NCI-H526 treated with DMSO at 0.1 percent for 48 hours (cell line): ENCODE measurements at places on chromosomes 3 and 15.

DNA sequence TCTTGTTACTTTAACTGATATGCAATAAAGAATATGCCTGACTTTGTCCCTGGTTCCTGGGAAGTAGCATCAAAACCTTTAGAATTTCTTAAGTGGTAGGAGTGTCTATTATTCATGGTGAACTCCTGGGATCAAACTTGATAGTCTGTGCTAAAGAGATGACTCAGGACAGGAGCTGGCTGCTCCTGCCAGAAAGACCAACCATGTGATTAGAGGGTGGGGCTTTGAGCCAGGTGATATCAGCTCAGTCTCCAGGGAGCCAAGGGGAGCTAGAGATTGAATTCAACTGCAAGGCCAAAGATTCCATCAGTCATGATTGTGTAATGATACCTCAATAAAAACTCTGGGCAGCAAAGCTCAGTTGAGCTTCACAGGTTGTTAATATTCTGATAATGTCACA is 20.6 kb upstream of the TMC3 start:
- no peak for DNase-seq

DNA sequence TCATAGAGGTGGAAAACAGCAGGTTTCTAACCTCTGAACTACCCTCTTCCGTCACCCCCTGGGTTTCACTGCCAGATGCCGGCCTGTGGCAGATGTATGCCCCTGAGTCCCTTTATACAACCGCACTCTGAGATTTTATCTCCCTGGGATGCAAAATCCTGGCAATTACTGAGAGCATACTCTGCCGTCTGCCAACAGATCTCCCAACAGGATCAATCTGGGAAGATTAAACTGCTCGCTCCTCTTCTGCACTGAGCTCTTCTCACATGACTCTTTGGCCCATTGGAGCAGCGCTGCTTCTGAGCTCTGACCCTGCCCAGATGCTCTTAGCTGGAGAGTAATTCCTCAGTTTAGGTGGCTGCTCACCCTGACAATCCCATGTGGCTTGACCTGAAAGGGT is 133.2 kb downstream of the LIPC start:
- DNase-seq = peak; percentile 64

- DNase-seq = no peak
Measured at GRCh38 chr15:72783004-72783639, 436 bp downstream of the ADPGK start.

DNA sequence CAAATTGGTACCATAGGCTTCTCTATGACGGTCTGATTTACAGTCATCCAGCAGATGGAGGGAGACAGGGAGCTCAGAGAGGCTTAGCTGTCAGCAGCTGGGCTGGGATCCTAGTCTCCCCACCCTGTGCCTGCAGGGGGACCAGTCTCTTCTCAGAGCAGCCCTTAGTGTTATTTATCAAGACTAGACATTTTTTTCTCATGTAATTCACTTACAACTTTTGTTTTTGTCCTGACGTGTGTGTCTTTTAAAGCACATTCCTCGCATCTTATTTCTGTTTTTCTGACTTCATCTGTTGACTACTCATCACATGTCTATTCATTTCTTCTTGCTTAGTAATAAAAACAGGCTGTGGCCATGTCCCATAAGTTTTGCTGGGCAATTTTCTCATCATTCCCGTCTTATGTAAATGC is 116.1 kb downstream of the KLF13 start:
- DNase-seq = no peak

DNA sequence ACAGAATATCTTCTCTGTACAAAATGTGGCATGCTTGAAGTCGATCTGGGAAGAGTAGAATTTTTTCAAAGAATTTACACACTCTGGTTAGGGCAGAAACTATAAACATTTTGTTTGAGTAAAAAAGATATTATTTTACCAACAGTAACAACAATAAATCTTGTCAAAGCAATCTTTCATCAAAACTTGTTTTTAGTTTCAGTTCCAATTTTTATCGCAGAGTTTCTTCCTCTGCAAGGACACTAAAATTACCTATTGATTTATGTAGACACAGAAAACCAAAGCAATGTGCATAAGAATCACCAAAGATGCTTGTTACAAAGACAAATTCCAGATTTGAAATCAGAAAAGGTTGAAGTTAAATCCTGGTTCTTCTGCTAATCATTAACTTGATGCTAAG is 61.9 kb downstream of the CGGBP1 start:
- no peak for DNase-seq

GRCh38 chr15:76866008-76866407 is 39.1 kb downstream of the SCAPER start:
- DNase-seq = no peak

GRCh38 chr15:31974855-31975829 is 55.2 kb upstream of the CHRNA7 start:
- peak; percentile 60 for DNase-seq

GRCh38 chr3:128075522-128076482 is 23.6 kb downstream of the SEC61A1 start:
- DNase-seq = peak; percentile 79

DNA sequence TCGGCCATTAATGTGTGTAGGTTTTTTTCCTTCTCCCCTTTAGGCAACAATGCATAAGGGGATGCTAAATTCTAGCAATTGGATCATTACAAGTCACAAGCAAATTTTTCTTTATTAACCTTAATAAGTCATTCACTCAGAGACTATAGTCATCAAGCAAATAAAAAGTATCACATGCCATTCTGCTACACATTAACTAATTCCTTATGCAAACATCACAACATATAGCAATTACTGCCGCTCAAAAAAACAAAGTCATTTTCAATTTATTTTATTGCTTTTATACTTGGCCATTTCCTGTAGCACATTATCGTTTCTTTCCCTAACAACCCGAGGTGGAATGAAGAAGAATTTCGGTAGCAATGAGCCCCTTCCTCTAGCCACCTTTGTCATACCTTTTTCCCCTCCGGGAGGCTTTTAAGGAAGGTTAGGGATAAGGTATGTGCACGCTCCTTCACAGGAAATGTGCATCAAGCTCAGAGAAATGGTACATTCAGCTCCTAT is 421.2 kb downstream of the TIGIT start:
- DNase-seq = no peak

DNA sequence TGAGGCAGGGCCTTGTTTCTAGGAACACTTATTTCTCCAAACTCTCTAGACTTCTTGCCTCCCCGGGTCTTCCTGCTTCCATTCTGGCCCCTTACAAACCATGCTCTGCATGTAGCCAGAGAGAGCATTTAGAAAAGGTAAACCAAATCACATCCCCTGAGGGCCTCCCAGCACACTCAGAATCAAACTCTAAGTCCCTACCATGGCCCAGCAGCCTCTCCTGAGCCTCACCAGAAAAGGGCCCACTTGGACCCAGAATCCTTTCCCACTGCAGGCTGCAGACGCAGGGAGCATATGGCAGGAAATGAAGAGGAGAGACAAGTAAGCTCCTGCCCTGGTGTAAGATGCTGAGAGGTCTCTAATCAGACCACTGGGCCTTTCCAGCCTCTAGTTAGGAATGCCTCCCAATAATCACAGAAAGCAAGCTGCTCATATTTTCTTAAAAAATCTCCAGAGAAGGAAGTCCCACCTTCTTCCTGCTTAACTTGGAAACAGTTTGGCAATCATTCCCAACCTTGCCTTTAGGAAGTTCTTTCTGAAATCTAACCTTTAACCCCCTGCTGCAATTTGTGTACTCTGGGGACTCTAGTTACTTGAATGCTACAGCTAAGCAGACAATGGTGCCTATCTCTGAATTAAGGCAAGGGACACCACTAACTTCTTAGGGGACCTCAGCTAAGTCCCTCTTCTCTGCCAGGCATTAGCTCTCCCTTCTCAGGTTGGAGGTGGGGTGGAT is 4.2 kb downstream of the AMOTL2 start:
- no peak for DNase-seq

- no peak for DNase-seq
Measured at GRCh38 chr15:48984811-48985352, 21.2 kb upstream of the SHC4 start.

- no peak for DNase-seq
Measured at GRCh38 chr3:60877188-60877587, 374.1 kb downstream of the FHIT start.

- DNase-seq = no peak
Measured at GRCh38 chr3:14175383-14176037, 2.9 kb downstream of the XPC start.

DNA sequence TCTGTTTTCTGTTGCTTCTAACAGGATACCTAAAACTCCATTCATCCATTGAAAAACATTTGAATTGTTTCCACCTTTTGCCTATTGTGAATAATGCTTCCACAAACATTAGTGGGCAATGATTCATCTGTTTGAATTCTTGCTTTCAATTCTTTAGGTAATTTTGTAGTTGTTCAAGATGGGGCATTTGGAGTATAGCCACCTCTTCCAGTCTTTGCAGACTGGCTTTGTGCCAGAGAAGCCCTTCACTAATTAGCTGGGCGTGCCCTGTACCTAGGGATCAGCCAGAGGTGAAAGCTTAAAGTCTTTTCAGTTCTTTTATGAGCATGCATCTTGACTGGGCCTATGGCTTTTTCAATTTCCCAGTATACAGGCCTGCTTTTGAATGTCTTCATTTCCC is 10.9 kb downstream of the RTP1 start:
- no peak for DNase-seq

- no peak for DNase-seq
Measured at GRCh38 chr3:169071003-169071402, 592.5 kb downstream of the MECOM start.

DNA sequence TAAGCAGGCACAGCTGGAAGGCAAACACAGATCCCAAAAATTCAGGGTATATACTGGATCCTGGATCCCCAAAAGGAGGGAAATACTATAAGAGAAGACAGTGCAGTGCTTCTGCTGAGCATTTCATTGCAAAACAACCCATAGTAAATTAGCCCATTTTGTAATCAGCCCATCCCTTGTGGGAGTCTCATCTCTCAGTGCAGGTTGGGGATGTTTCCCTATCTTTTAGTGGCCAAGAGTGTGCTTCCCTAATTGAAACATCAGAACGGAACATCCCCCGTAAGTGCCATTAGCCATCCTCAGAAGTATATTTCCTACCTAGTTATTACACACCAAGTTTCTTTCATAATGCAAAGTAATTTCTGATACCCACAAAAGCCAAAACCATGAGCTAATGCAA is 11.2 kb upstream of the MTMR14 start:
- no peak for DNase-seq

DNA sequence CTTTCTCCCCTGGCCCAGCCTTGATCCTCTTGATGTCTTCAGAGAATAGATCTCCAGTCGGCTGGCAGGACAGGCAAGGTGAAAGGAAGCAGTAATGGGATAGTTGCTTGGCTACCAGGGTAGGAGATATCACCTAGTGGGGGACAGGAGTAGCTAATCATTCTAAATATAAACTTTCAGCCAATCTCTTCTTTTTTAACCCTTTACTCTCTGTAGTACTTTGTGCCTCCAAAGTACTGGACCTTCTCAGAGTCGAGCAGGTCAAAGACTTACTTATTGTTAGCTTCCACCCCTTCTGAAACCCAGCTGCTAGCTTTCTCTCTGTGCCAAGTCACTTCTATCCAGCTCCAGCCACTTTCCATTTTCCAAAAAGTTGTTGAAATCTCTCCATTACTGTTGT is 43.4 kb upstream of the FILIP1L start:
- DNase-seq = no peak

DNA sequence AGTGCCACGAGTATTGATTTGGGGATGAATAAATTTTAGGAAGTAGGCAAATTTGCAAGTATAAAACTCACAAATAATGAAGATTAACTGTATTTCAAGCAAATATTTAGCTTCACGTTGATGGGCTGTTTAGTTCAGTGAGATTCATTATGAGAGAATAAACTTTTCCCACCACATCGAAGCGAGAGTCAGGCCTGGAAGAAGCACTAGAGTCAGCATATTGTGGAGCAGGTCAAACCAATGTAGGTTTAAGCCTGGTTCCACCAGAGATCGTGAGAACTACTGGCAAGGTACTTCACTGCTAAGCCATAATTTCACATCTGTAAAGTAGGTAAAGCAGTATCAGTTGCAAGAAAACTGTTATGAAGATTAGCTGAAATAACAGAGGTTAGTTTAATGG is 22.3 kb downstream of the WDR49 start:
- DNase-seq = no peak

- DNase-seq = no peak
Measured at GRCh38 chr3:143751643-143752178, 96.6 kb downstream of the SLC9A9 start.

GRCh38 chr15:91168457-91168856 is 68.4 kb downstream of the SV2B start:
- DNase-seq = no peak

GRCh38 chr15:50046159-50046558 is 72.9 kb downstream of the ATP8B4 start:
- no peak for DNase-seq

- no peak for DNase-seq
Measured at GRCh38 chr3:100358413-100358812, 23.9 kb downstream of the NIT2 start.

DNA sequence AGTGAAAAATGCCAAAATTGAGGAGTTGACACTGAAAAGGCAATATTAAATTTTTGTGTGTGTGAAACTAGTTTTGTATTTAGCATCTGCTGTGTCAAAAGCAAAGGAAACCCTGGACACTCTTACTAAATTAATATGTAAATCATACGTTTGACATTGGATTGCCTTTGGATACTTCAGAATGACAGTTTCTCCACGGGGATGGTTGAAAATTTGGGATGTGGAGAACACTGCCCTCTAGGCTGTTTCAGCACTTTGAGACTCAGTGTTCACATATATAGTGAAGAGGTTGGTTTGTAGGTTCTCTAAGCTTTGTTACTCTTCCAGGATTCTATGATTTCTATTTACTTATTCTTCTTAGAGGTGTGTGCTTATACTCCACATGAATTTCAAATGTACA is 3.0 kb downstream of the ROBO2 start:
- no peak for DNase-seq

DNA sequence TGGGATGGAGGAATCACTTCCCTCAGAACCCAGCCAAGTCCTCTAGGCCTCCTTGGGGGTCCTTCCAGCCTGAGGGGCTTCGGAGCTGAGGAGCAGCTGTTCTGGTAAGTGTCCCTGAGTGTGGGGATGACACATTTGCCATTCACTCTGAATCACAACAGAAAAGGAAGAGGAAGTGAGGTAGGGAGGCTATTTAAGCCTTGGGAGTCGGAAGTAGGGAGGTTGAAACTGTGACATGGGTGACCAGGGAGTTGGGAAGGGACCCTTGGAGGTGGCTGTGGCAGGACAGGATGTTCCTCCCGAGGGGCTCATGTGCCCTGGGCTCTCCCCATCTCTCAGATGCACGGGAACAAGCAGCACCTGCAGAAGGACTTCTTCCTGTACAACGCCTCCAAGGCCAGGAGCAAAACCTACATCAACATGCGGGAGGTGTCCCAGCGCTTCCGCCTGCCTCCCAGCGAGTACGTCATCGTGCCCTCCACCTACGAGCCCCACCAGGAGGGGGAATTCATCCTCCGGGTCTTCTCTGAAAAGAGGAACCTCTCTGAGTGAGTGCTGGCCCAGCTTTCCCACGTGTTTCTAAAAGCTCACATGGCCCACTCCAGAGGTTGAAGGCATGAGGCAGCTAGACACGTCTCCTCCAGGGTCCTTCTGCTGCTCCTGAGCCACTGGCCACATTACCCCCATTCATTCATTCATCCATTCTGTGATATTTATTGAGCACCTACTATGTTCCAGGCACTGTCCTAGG is 43.3 kb downstream of the CAPN3 start:
- no peak for DNase-seq
